Midbrain (tissue), 1 donor: ENCODE measurements at places on chromosomes 7 and 10.
A peak's percentile ranks its signal among the peaks of the same experiment; 100 is the strongest.

DNA sequence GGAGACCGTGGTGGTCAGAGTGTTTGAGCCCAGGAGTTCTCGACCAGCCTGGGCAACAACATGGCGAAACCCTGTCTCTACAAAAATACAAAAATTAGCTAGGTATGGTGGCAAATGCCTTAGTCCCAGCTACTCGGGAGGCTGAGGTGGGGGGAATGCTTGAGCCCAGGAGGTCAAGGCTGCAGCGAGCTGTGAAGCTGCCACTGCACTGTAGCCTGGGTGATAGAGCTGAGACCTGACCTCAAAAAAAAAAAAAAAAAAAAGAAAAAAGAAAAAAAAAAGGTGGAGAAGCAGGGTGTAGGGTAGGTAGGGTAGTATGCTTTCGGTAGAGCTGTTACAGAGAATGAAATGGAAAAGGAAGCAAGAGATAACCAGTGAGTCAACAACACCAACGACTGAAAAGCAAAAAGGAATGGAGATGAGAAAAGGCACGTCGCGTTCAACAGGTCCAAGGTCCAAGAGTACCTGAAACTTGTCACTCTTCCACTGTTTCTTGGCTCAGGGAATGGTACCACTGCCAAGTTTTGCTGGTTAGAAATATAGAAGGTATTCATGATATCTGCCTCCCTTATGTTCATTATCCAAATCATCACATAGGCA is 4.3 kb upstream of the RSBN1L start:
- DNase-seq = no peak

GRCh38 chr10:124678557-124679240 is 65.5 kb downstream of the FAM53B start:
- no peak for DNase-seq

DNA sequence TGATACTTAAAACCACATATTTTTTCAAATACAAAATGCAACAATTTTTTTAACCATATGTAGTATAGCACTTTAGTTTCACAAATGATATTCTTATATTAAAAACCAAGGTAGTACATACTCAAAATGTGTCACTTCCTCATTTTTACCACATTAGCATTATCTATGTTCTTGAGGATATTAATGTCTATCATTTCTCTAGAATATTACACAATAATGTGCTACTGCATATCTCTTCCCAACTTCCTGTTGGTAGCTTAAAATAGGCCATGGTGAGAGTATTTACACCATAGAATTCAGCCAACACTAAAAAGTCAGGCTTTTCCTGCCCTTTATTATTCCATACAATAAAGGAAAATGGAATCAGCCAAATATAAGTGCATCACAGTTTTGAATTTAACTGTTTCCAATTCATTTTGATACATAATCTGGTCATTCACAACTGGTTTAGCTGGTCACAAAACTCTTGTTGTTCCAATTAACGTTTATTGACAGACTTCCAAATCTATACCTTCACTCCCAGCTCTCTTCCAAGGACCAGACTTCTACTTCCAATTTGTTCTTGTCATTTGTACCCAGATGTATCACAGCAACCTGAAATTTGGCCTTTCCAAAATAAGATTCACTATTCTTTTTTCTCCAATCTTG is 20.0 kb upstream of the LRRC17 start:
- DNase-seq = no peak

GRCh38 chr10:71429304-71429703 is 32.6 kb downstream of the CDH23 start:
- DNase-seq = no peak

GRCh38 chr7:42219447-42219846 is 17.6 kb downstream of the GLI3 start:
- no peak for DNase-seq

GRCh38 chr7:30740417-30741181 is 11.3 kb upstream of the INMT start:
- DNase-seq = peak; percentile 76

- no peak for DNase-seq
Observed at GRCh38 chr7:158399762-158400161, 187.9 kb downstream of the PTPRN2 start.

GRCh38 chr7:154968336-154969001 is 34.5 kb downstream of the PAXIP1 start:
- no peak for DNase-seq

DNA sequence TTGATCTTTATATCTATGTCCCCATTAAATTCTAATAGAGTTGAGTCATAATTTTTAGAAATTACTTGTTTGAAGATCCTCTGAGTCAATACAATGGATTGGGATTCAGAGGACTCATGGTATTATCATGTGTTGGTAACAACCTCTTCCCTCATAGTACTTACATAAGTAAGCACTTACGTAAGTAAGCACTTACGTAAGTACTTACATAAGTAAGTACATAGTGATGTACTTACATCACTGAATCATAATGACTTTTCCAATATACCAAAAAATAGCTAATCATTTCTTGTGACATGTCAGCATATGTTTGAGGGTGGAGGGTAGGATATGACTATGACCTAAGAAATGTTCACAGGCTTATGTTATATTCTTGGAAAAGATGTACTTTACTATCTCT is 740.5 kb downstream of the SORCS1 start:
- no peak for DNase-seq

- no peak for DNase-seq
Observed at GRCh38 chr7:143954544-143954943, at the start of gene OR2F1. Gene OR2F1 (plus strand): TSS chr7:143954844. CDS start chr7:143959971, 5,127 bp downstream.

DNA sequence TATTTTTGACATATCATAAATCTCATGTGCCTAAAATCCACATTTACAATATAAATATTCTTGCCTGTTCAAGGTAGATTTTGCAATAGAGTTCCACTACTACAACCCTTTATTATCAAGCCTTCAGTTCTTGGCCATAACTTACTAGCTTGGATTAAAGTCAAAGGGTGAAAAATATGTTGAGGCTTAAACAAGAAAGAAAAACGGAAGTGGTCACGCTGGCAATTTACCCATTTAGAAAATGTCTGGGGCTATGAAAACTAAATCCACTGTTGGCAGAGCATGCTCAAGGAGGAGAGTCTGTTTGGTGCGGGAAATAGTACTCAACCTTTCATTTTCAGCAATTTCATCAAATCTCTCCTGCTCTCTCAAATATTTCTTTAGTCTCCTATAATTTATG is 209.8 kb upstream of the RHOBTB1 start:
- no peak for DNase-seq

DNA sequence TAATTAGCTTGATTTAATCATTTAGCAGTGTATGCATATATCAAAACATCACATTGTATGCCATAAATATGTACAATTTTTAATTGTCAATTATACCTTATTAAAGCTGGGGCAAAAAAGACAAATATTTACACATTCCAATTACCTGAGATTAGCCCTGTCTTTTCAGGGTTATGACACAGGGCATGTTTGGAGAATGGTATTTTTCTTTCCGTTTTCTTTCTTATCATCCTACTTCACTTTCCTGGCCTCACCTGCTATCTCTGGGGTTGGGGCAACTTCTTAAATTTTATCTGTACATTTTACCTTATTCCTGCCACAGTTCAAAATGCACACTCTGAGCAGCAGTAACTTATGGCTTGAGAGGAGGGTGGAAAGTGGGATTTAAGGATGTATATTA is 285.9 kb downstream of the DOCK4 start:
- DNase-seq = no peak

GRCh38 chr10:21757185-21757901 is 223.3 kb downstream of the MLLT10 start:
- DNase-seq = no peak

GRCh38 chr10:11742009-11742778 is at the start of gene ECHDC3:
Gene ECHDC3 (plus strand): TSS chr10:11742382. CDS start chr10:11742577, 195 bp downstream.
- no peak for DNase-seq

DNA sequence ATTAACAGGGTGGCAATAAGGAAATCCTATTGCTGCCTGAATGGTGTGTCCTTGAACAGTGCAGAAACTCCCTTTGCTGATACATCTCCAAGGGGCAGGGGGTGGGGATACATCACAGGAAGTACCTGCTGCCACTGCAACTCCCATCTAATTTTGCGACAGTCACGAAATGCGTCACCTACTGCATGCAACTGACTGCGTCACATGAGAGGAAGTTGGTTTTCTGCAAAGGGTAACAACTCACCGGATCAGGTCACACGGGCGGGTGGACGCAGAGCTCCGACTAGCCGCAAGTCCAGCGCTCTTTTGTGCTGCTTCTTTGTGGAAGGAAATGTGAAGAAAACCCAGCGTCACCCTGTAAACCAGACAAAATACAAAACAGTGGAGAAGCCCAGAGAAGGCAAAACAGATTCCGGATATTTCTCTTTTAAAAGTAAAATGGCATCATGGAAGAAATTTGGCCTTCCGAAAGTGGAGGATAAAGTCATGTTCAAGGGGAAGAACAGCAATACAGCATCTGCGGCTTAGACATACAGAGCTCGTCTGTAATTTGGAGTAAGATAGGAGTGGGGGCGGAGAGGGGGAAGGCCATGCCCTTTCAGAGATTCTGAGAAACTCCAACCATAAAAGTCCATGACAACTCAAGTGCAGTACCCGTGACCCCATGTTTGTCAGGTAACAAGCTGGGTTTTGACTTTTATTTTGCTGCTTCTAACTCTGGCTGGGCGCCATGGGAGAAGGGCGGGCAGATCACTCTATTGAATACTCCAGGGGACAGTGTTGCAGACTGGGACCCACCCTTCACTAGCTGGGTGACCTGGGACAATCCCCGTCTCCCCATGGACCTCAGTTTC is 32.3 kb upstream of the PLEKHS1 start:
- DNase-seq = no peak

DNA sequence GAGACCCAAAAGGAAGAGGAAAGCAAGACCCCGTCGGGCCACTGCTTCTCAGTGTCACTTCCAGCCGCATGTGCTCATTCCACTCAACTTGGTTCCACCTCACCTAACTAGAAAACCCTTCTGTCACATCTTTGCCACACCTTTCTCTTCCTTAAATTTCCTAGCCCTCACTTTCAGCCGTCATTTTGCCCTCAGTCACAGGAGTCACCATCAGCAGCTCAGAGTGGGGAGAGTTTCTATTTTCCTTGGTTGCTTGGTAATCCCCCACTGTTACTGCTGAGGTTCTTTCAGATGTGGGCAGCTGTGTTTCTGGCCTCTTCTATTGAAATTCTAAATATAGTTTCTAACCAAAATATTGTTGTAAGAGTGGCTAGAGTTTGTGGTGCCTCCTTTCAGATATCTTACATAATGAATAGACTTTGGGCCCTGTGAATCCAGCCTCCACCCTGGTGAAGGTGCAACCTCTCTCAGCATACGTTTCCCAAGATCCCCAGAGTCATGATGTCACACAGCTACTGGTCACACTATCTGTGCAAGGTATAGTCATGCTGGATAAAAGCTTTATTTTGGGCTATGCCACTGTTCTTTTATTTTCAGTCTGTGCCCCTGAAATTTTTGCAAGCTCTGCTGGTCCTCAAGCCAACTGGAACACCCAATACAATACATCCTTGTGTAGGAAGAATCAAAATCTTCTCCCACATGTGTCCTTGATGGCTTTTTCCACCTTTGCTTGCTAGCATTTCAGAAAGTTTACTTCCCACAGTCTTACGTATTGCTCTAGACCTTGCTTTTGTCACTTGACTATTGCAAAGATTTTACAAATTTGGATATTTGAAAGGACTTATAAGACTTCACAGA is 9.2 kb downstream of the AGBL3 start:
- no peak for DNase-seq

GRCh38 chr10:72794260-72794659 is 99.3 kb upstream of the OIT3 start:
- no peak for DNase-seq

DNA sequence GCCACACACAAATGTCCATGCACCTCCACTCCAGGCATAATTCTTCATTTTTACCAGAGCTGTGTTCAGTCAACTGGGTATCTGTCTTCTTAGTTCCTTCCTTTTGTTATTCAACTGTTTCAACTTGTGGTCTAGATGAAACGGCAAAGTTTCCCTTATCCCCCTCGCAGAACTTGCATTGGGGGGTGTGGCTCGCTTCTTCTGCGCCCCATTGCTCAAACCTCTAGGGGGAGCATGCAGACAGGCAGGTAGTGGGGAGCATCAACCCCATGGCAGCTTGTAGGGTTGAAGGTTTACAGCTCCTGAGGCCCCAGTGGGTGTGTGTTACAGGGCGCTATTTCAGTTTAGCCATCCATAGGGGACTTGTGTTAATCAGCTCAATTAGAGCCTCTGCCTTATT is 38.3 kb upstream of the COBL start:
- no peak for DNase-seq
